ENCODE measurements at places on chromosomes 12 and 14.

GRCh38 chr12:27279826-27280225 lies 35.7 kb downstream of the STK38L start:
- DNase-seq = no peak

- no peak for DNase-seq
Measured at GRCh38 chr12:13066459-13066858, 22.3 kb downstream of the FAM234B start.

DNA sequence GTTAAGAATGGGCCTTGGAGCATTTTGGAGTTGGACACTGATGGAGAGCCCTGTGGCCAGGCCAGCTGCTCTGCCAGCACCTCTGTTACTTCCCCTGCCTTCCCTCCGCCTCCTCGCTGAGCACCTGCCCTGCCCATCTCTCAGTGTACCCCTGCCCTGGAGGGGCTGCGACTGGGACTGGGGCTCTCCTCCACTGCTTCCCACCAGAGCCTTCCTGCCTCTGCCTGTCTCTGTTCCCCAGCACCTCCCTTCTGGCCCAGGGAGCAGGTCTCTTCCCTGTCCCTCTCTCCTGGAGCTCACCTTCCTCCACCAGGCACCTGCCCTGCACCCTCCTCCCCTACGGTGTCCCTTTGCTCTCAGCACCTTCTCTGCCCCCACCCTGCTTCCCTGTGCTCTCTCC lies 62.1 kb downstream of the WDR20 start:
- no peak for DNase-seq

DNA sequence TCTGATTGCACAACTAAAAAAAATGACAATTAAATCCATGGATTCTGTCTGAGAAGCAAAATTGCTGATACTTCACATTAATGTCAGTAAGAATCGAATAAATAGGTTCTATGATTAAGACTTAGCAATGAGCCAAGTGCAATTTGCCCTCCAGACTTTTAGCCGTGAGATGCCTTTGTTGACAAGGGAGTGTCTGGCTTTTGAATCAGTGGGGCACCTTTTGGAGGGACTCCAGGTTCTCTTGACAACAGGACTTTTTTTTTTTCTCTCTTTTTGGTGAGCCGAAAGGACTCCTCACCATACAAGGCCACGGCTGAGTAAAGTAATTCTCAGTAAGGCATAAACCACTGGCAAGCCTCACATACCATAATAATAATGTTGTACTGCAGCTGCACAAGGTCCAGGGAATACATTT lies 4.7 kb upstream of the MDM1 start:
- no peak for DNase-seq

GRCh38 chr12:46915836-46916235 lies 90.0 kb upstream of the SLC38A4 start:
- DNase-seq = no peak

DNA sequence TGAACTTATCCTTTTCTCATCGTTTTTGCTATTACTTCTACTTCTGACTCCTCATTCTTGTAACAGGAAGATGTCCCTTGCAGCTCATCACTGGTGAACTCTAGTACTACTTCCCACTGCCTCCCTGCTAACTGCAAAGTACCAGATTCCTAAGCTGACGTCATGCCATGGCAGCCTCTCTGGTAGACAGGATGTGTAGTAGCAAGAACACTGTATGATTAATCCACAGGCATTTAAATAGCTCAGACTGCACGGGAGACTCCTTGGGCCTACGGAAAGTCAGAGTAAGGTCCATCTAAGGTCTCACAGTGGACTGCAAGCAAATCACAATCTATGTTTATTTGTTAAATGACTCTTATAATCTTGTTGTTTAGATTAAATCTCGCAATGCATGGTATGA lies 43.5 kb downstream of the DNAI7 start:
- DNase-seq = no peak

GRCh38 chr12:129351481-129351880 lies 498.2 kb downstream of the GLT1D1 start:
- DNase-seq = no peak

GRCh38 chr12:39483597-39483996 lies 40.7 kb upstream of the KIF21A start:
- DNase-seq = no peak

GRCh38 chr14:75515629-75515996 lies 6.7 kb upstream of the BATF start:
- no peak for DNase-seq

- peak; percentile 7 for DNase-seq
Measured at GRCh38 chr12:121061831-121062230, 22.8 kb upstream of the OASL start.

GRCh38 chr12:5921966-5922899 lies 22.8 kb downstream of the ANO2 start:
- DNase-seq = no peak

DNA sequence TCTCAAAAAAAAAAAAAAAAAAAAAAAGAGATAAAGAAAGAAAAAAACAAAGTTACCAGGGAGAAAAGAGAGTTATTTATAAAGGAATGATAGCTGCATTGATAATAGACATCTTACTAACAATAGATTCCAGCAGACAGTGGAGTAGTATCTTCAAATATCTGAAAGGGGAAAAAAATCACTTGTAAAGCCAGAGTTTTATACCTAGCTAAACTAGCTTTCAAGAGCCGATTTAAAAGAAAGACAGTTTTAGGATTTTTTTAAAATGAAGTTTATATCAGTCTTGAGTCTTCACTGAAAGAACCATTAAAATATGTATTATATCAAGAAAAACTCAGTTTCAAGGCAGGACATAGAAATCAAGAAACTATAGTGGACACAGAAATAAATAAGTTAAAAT lies 262.4 kb downstream of the ZFP36L1 start:
- no peak for DNase-seq

DNA sequence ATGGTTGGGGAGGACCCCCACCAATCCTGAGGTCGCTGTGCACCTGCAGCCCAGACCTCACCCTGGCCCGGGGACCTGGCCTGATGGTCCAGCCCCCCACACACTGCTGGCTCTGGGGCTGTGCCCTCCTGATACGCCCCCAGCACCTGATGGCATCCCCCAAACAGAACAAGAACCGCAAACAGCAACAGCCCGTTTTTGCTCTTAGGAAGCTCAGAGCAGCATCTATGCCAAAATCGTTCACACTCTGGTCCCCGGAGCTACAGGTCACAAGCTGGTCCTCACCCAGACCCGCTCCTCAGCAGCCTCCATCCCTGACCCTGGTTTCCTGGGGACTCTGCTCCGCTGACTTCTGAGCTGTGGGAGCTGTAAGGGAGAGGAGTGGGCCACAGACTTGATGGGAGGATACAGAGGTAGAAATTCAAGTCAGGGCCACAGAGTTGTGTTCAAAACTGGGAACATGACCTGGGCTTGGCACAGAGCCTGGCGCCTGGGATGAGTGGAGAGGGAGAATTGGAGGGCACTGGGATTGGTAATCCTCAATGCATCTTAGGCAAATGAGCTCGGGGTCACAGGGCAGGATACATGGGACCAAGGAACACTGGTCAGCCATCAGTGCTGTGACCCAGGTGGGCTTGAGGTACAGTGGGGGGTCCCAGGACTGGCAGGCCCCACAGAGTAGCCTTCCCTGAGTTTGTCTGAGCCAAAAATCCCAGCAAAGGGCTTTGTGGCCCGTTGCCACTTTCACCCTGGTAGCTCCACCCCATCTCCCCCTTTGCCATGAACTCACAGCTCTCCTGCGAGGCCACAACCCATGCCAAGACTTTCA lies 170.9 kb upstream of the RTL1 start:
- no peak for DNase-seq

DNA sequence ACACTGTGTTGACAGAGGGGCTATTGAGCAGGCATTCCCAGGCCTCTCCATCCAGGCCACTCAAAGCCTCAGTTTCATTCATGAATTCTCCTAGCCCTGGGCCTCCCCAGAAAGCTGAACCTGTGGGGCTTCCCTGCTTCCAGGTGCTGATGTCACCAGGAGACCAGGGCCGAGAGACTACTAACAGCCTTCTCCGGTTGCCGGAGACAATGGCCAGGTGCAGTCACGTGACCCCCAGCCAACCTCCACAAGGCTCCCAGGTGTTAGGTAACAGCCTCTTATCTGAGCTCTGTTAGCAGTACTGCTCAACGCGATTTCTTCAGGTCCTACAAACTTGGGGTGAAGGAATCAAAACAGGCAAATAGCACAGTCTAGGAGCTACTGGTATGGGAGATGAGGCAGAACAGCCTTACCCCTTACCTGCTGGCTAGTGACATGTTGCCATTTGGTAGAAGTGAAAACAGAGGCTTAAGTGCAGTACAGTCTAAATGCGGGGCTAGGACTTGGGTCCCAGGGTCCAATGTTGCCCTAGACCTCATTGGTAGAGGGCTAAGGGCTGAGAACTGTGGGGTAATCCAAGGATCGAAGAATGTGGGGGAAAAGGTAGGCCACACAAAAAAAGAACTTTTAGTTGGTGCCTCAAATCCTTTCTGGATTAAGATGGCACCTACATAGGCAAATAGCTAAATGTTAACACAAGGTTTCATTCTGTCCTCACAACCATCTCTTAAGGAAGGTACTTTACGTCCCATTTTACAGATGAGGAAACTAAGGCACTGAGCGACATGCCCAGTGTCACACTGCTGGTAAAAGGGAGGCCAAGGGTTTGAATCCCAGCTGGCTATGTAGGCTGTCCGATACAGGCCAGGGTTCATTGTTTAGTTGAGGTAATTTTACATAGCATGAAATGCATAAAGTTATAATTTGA lies 3.8 kb downstream of the CCDC88C start:
- DNase-seq = no peak

DNA sequence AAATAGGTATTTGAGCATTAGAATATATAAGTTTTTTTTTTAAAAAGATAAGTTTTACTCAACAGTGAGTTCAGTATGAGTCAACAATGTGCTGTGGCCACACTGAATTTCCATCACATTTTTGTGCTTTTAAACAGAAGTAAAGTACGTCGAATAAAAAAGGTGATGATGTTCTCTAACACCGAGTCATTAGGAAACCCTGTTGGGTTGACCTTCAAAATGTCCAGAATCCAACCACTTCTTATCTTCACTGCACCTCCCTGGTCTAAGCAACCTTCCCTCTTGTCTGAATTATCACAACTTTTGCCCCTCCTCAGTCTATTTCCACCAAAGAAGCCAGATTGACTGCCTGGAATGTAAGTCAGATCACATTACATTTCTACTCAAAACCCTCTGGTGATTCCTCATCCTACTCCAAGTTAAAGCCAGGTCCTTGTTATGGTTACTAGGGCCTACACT lies 43.0 kb upstream of the SYCP3 start:
- DNase-seq = no peak

GRCh38 chr12:56522411-56523193 lies 982 bp downstream of the RBMS2 start:
- DNase-seq = no peak

- DNase-seq = no peak
Measured at GRCh38 chr12:66665435-66665985, 13.4 kb downstream of the GRIP1 start.

DNA sequence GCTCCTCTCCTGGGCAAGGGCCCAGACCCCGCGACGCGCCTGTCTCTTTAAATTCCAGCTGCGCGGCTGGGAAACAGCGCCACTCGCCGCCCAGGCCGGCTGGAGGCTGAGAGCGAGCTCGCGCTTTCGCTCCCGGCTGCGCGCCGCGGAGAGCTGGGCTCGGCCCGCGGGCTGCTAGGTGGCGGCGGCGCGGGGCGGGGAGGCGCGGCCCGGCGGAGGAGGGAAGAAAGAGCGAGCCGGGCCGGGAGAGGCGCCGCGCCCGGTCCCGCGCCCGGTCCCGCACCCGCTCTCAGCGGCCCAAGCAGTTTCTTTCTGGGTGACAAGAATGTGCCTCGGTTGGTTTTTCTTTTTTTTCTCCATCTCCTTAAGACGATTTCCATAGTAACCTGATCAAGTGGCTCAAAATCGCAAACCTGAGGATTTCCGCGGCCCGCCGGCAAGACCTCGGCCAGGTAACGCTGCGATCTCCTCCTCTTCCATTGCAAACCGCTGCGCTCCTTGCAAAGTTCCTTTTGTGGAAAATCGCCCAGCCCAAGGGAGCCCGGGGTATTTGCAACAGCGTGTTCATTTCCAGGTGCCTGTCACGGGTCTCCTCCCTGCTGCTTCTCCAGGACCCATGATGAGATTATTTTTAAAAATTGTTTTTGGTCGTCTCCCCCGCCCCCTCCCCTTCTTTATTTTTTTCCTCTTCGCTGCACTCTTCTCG lies 259.5 kb upstream of the E2F7 start:
- DNase-seq = no peak

GRCh38 chr14:29927376-29928116 lies at the start of gene PRKD1:
TSS of gene PRKD1 (minus strand) at chr14:29927847.
- DNase-seq = peak; percentile 64

- peak; percentile 66 for DNase-seq
Measured at GRCh38 chr14:57352396-57353170, 37.8 kb upstream of the NAA30 start.

DNA sequence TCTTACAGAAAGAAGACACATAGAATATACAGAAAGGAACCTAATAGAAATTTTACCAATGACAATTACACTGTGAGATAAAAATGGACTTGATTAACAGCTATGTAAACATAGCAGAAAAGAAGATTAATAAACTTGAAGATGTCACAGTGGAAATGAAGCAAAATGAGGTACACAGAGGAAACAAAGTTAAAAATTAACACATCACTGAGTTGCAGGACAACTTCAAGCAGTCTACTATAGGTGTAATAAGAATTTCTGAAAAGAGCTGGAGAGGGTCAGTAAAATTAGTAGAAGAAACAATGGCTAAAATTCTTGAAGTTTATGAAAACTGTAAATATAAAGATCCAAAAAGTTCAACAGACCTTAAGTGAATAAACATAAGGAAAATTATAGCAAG lies 738.7 kb downstream of the C12orf50 start:
- no peak for DNase-seq

- no peak for DNase-seq
Measured at GRCh38 chr14:51550636-51551035, 101.1 kb upstream of the FRMD6 start.

GRCh38 chr12:15545334-15545733 lies 223.0 kb downstream of the PTPRO start:
- no peak for DNase-seq

GRCh38 chr14:105582639-105583038 lies 56.3 kb downstream of the TMEM121 start:
- DNase-seq = no peak

DNA sequence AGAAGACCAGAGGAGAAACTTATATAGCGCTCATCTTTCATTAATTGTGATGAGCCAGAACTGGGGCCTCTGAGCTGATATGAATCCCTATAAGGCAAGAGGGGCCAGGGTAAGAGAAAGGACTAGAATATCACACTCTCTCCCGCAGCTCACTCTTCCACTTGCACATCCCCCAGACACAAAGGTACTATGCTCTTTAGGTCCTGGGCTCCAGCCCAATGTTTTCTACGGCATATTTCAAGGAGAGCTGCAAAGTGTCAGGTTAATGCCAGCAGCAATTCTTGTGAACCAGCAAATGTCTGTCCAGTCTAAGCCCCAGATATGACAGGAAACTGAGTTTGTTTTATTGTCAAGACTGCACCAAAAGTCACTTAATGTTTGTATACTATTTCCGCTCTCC lies 29.4 kb downstream of the PPP2R5E start:
- DNase-seq = no peak

GRCh38 chr12:95004610-95005009 lies 1.1 kb upstream of the NDUFA12 start:
- DNase-seq = no peak

DNA sequence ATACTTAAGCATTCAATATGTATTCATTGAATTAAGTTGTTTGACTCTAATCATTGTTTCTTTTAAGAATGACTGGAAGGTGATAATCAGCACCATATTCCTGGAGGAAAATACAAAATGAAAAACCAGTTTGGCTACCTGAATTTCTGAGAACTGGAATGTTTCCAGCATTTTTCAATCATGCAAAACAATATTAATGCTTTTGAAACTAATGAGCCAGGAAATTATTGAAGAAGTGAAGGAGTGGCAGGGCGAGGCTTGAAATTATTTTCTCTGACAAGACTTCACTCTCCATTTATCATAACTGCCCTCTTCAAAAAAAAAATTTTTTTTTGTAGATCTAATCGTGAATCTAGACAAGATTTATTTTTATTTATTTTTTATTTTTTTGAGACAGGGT lies 19.0 kb downstream of the TMEM19 start:
- DNase-seq = no peak

Measured in SHP77 treated with DMSO at 0.1 percent for 48 hours (cell line).